Femur (tissue), 1 donor: ENCODE measurements at places on chromosomes 3 and 15.

DNA sequence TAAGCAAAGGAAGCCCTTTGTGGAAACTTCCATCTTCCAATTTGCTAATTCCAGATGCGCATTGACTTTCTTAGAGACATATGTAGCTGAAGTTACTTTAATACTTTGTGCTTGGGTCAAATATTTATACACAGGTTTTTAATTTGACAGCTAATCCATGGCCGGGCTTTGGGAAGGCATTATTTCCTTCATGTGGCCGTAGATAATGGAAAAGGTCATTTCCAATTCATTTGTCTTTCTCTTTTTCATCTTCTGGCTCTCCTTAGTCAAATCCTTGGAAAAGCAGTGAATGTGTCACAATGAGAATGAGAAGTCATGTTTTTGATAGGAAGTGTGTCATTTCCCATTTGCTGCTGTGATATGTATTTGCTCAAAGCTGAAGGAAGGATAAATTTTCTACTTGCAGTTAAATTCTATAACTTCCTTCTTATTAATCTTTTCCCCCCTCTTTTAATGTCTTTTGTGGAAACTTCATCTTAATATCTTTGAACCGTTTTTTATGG lies 323.3 kb downstream of the CLSTN2 start:
- DNase-seq, result no peak

- DNase-seq, result no peak
Measured at GRCh38 chr3:37435572-37435971, 261.2 kb upstream of the LRRFIP2 start.

- DNase-seq, result no peak
Measured at GRCh38 chr3:82129221-82129801, 367.9 kb upstream of the GBE1 start.

DNA sequence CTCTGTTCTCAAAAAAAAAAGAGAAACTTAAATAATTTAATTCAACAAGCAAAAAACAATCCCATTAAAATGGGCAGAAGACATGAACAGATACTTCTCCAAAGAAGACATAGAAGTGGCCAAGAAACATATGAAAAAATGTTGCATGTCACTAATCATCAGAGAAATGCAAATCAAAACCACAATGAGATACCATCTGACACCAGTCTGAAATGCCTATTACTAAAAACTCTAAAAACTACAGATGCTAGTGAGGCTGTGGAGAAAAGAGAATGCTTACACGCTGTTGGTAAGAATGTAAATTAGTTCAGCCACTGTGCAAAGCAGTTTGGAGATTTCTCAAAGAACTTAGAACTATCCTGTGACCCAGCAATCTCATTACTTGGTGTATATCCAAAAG lies 382.9 kb downstream of the OTOL1 start:
- DNase-seq, result no peak

DNA sequence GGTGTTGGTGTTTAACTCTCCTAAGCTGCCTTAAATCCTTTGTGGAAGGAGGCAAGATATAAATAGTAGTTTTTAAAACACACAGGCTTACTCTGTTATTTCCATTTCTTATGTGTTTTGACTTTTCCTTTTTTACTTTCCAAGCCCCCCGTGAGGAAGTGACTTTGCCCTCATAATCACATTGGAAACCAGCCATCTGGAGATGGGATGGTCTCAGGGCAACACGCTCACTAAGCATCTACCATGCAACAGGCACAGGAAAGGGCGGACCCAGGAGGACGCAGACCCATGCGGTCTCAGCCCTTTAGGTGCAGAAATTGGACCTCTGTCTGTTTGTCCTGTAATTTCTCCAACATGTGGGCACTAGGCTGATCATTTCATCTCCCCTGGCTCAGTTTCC lies 115.7 kb downstream of the PDZRN3 start:
- no peak for DNase-seq

DNA sequence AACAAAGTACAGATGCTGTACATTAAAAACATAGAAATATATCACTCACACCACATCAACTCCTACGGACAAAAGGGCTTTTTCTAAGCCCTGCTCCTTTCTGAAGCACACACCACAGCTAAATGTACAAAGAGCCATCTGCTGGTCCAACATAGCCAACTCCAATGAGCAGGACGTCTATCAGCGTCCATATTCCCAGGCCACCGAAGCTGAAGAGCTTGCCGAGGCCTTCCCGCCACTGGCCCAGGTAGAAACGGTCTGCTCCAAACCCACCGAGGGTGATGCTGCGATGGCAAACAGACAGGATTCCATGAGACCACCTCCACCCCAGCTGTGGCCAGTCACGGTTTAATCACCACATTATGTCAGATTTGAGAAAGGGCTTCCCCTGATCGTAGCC lies 9.8 kb downstream of the TM2D3 start:
- DNase-seq, result no peak
